ELR (cell line): ENCODE measurements at places on chromosomes 4 and X.
A peak's percentile ranks its signal among the peaks of the same experiment; 100 is the strongest.

DNA sequence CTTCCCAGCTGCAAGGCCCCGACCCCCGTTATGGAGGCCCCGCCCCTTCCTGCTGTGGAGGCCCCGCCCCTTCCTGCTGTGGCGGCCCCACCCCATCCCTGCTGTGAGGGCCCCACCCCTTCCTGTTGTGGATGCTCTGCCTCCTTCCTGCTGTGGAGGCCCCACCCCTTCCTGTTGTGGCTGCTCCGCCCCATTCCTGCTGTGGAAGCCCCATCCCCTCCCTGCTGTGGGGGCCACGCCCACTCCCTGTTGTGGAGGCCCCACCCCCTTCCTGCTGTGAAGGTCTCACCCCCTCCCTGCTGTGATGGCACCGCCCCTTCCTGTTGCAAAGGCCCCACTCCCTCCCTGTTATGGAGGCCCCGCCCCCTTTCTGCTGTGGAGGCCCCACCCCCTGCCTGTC is 104.9 kb upstream of the PSAPL1 start:
- peak; percentile 80 for DNase-seq

DNA sequence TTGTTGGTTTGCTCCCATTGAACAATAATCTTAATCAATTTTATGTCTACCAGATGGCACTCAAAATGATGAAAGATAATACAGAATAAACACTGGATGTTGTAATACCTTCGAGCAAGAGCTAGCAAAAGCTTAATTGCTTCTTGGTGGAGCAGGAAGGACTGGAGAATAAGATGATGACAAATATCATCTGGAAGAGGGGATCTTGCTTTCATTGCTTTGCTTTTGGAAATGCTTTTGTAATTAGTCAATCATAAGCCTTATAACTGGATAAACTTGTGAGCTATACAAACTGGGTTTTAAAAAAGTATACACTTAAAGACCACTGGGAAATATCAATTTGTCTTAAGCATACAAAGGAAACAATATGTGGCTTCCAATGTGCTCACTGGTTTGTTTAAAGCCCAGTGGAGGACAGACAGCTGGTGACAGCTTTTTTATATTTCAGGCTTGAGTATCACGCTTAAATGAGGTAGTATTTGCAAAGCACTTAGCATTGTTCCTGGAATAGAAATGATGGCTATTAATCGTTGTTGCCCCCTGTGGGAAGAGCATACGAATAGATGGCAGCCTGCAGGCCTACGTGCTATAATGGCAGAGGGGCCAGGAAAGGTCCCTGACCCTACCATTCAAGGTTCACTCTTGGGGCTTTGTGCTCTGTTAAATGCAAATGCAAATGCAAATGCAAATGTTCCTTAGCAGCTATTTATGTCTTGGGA is 61.2 kb downstream of the TMEM150C start:
- peak; percentile 44 for DNase-seq

GRCh38 chr4:28228561-28229491 is 1368.2 kb downstream of the STIM2 start:
- peak; percentile 50 for DNase-seq

DNA sequence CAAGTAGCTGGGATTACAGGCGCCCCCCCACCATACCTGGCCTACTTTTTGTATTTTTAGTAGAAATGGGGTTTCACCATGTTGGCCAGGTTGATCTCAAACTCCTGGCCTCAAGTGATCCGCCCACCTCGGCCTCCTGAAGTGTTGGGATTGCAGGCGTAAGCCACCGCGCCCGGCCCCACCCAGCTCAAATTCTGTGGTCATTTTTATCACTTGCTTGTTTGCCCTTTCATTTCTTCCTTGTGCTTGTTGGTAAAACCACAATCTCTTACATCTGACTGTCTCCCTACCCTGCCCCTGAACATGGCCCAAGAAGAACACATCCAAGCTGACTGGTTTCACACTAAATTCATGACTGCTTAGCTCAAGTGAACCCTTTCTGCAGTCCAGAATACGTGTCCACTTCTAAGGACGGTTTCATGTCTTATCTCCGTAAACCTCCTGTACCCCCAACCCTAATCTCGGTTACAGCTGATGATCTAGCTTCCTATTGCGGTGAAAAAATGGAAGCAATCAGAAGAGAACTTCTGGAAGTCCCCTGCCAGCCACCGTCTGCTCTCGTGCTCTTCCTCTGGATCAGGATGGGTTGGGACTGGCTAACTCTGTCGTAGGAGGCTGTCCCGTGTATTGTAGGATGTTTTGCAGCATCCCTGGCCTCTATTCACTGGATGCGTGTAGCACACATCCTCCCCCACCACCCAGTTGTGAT is 5.4 kb upstream of the RS1 start:
- no peak for DNase-seq
